Activated CD8-positive, alpha-beta T cell treated with anti-CD3 and anti-CD28 coated beads for 36 hours (primary cell): ENCODE measurements at places on chromosomes 13 and 19. TPM values are rescaled to one million over a fixed set of nuclear protein-coding genes. Genes with fewer than 3 reads are reported as not detected.

DNA sequence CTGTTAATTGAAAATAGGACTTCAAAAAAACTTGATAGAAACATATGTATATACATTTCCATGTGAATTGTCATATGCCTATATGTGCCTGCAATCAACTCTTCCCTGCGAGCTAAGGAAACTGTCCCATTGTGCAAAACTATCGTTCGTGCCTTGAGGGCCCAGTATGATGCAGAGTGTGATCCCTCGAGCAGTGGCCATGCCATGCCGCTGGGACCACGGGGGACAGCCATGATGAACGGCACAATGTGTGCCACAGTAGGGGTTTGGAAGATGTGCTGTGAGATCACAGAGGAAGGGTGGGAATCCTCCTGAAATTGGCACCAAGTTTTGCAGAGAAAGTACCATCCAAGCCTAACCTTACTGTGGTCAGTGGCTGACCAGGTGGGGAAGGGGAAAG lies 118.1 kb upstream of the SOX1 start:
- H3K27me3 ChIP-seq = peaks cover 1% of the 10 kb centered on the region
- no peak overlapping the region for H3K4me3 ChIP-seq
- H3K4me1 ChIP-seq = no peaks in the 10 kb centered on the region
- no peak for DNase-seq
- no peak overlapping the region for H3K27ac ChIP-seq

DNA sequence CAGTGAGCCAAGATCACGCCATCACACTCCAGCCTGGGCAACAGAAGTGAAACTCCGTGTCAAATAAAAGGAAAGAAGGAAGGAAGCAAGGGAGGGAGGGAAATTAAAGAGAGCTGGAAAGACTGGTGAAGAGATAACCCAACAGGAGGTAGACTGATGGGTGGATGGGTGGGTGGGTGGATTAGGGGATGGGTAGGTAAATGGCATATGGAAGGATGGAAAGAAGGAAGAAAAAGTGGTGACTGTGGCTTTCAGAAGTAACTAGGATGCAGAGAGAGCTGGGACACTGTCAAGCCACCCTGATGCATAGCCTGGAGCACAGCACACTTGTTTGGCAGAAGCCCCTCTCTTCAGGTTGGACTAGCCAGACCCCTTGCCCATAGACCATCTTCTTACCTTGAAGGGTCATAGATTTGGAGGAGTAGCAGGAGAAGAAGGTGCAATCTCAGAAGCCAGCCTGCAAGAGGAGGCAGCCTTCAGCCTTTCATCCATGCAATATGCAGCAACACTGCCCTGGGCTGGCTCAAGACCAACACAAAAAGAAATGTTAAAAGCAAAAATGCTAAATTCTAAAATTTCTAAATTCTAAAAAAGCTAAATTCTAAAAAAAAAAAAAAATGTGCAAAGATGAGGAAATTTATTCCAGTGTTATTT lies 5.1 kb downstream of the IQCN start:
- H3K36me3 ChIP-seq = no peaks in the 10 kb centered on the region
- peaks cover 2% of the 10 kb centered on the region for H3K4me1 ChIP-seq
- no peak overlapping the region for H3K4me3 ChIP-seq
- H3K27ac ChIP-seq = no peak overlapping the region
- DNase-seq = no peak

DNA sequence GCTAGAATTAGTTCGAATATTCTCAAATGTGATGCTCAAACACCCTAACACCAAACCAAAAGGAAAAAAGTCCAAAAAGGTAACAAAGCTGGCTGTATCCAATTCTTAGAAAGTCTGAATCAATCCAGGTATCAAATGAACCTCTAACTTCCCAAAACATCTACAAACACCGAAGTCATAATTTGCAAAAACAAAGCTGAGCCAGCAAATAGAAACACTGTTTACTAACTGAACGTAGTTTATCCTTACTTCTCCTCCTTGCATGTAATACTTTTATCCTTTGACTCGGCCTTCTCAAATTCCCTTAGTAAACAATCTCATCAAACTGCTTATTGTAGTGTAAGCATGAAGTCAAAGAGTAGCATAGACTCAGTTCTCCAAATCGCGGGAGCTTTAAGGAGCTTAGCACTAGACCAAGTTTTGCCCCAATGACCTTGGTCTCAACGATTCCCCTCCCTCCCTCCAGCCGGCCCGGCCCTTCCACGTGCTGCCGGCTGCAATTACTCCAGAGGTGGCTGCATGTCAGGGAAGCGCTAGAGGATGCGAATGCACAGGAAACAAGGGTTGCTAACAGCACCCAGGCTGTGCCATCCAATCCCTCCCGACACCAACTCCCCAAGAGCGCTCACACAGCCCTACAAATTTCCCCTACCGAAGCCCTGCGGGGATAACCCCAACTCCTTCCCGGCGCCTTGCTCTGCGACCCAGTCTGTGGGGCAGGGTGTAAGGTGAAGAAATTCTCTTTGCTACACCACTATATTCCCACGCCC lies 693 bp downstream of the XPO4 start:
- peak overlapping the region; percentile 84 for H3K4me3 ChIP-seq
- H3K27ac ChIP-seq = peak overlapping the region; percentile 82
- no peaks in the 10 kb centered on the region for H3K27me3 ChIP-seq
- DNase-seq = peak; percentile 24

GRCh38 chr19:49528211-49528771 lies 488 bp downstream of the RCN3 start:
- H3K27ac ChIP-seq = no peak overlapping the region
- no peak for DNase-seq
- H3K4me3 ChIP-seq = peak overlapping the region; percentile 64
- peaks cover 14% of the 10 kb centered on the region for H3K4me1 ChIP-seq
- no peaks in the 10 kb centered on the region for H3K27me3 ChIP-seq

Gene GRK1
- 0.07 TPM for total RNA-seq

Gene KCNJ14
- 1.3 TPM for total RNA-seq

DNA sequence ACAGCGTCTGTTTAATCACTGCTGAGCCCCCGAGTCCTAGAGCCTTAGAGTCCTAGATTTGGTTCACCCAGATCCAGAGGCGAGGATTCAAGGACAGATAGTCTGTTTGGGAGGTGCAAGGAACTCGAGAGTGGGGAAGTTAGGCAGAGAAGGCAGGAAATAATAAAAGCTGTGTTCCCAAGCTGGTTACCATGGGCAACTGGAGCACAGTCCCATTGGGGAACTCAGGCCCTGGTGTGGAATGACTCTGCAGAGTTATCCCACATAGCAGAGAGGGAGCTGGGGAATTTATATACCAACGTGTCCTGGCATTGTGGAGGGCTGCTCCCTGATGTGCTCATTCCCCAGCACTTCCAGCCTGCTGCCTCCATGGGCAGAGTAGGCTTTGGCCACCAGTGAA lies 9.7 kb downstream of the IGSF23 start:
- no peaks in the 10 kb centered on the region for H3K36me3 ChIP-seq
- peaks cover 3% of the 10 kb centered on the region for H3K27me3 ChIP-seq
- H3K4me3 ChIP-seq = no peak overlapping the region
- DNase-seq = no peak

- H3K4me3 ChIP-seq = no peak overlapping the region
- no peak overlapping the region for H3K27ac ChIP-seq
- H3K27me3 ChIP-seq = peaks cover 2% of the 10 kb centered on the region
- no peaks in the 10 kb centered on the region for H3K4me1 ChIP-seq
These were observed 260.9 kb downstream of the DCT start for GRCh38 chr13:94218537-94218936.

- no peak overlapping the region for H3K4me3 ChIP-seq
- no peak overlapping the region for H3K27ac ChIP-seq
- H3K4me1 ChIP-seq = no peaks in the 10 kb centered on the region
- H3K36me3 ChIP-seq = no peaks in the 10 kb centered on the region
- DNase-seq = no peak
- peaks cover 2% of the 10 kb centered on the region for H3K27me3 ChIP-seq
These were observed 353.3 kb upstream of the ZNF507 start for GRCh38 chr19:31991984-31992655.

Gene DCT
- total RNA-seq = not detected

DNA sequence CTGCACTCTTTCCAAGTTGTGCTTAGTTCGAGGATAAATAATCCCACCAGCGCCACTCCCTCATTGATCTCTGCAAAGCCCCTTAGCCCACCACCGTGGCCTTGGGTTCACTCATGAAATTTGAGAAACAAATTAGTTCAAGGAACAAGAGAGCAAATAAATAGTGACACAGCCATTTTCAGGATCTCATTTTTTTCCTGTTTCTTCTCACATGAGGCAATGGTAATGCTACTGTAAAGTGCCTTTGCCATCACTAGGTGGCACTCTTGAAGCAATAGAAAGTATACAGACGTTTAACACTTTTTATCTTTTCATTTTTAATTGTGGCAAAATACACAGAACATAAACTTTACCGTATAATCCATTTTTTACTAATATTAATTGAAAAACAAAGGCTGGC lies 76.8 kb upstream of the ZNF835 start:
- H3K4me1 ChIP-seq = no peaks in the 10 kb centered on the region
- DNase-seq = peak; percentile 4
- H3K27me3 ChIP-seq = no peaks in the 10 kb centered on the region
- peaks cover 6% of the 10 kb centered on the region for H3K36me3 ChIP-seq
- H3K27ac ChIP-seq = no peak overlapping the region

Gene HNRNPM
- 254 TPM for total RNA-seq

- H3K27me3 ChIP-seq = no peaks in the 10 kb centered on the region
- peak; percentile 65 for DNase-seq
- H3K4me3 ChIP-seq = no peak overlapping the region
- H3K27ac ChIP-seq = no peak overlapping the region
These were observed 75.9 kb downstream of the ESD start for GRCh38 chr13:46721054-46721453.

Gene CGB5
- total RNA-seq = not detected

Gene ZNF667
- total RNA-seq = 6.4 TPM

- H3K27me3 ChIP-seq = no peaks in the 10 kb centered on the region
- peak; percentile 98 for DNase-seq
- H3K27ac ChIP-seq = peak within 1 kb of the TSS; percentile 98
These were observed at the start of gene ZNF83 for GRCh38 chr19:52637718-52638585. TSS of gene ZNF83 (minus strand) at chr19:52638355.

Gene NHLRC3
- 17.5 TPM for total RNA-seq

GRCh38 chr19:42540071-42540553 lies 11.8 kb upstream of the CEACAM1 start:
- H3K4me1 ChIP-seq = no peaks in the 10 kb centered on the region
- H3K4me3 ChIP-seq = no peak overlapping the region
- H3K27ac ChIP-seq = no peak overlapping the region
- H3K36me3 ChIP-seq = no peaks in the 10 kb centered on the region

Gene PDX1
- not detected for total RNA-seq

GRCh38 chr13:33353210-33353609 lies 67.7 kb upstream of the STARD13 start:
- no peak overlapping the region for H3K4me3 ChIP-seq

GRCh38 chr13:113783966-113784644 lies 25.1 kb downstream of the TMEM255B start:
- peaks cover 10% of the 10 kb centered on the region for H3K27me3 ChIP-seq
- H3K36me3 ChIP-seq = no peaks in the 10 kb centered on the region
- peaks cover 3% of the 10 kb centered on the region for H3K4me1 ChIP-seq
- DNase-seq = no peak
- H3K4me3 ChIP-seq = no peak overlapping the region

Gene BRCA2
- 27.2 TPM for total RNA-seq

GRCh38 chr13:20363603-20364002 lies 131.5 kb upstream of the GJB6 start:
- H3K36me3 ChIP-seq = no peaks in the 10 kb centered on the region
- DNase-seq = no peak
- H3K4me1 ChIP-seq = peaks cover 4% of the 10 kb centered on the region
- no peak overlapping the region for H3K4me3 ChIP-seq
- no peaks in the 10 kb centered on the region for H3K27me3 ChIP-seq

Gene CAPS
- 2.1 TPM for total RNA-seq

Gene CRLF1
- total RNA-seq = not detected

GRCh38 chr13:34167347-34167746 lies 349.4 kb downstream of the RFC3 start:
- no peak for DNase-seq
- no peak overlapping the region for H3K27ac ChIP-seq
- no peak overlapping the region for H3K4me3 ChIP-seq
- no peaks in the 10 kb centered on the region for H3K4me1 ChIP-seq

- H3K27ac ChIP-seq = no peak overlapping the region
- H3K36me3 ChIP-seq = no peaks in the 10 kb centered on the region
- H3K27me3 ChIP-seq = no peaks in the 10 kb centered on the region
- H3K4me1 ChIP-seq = no peaks in the 10 kb centered on the region
- DNase-seq = no peak
These were observed 756.5 kb downstream of the SLITRK1 start for GRCh38 chr13:83125791-83126190.

GRCh38 chr13:34430294-34430693 lies 511.8 kb upstream of the NBEA start:
- no peak overlapping the region for H3K4me3 ChIP-seq
- no peak for DNase-seq
- H3K36me3 ChIP-seq = no peaks in the 10 kb centered on the region
- no peaks in the 10 kb centered on the region for H3K4me1 ChIP-seq
- no peaks in the 10 kb centered on the region for H3K27me3 ChIP-seq

Gene SLITRK5
- not detected for total RNA-seq

DNA sequence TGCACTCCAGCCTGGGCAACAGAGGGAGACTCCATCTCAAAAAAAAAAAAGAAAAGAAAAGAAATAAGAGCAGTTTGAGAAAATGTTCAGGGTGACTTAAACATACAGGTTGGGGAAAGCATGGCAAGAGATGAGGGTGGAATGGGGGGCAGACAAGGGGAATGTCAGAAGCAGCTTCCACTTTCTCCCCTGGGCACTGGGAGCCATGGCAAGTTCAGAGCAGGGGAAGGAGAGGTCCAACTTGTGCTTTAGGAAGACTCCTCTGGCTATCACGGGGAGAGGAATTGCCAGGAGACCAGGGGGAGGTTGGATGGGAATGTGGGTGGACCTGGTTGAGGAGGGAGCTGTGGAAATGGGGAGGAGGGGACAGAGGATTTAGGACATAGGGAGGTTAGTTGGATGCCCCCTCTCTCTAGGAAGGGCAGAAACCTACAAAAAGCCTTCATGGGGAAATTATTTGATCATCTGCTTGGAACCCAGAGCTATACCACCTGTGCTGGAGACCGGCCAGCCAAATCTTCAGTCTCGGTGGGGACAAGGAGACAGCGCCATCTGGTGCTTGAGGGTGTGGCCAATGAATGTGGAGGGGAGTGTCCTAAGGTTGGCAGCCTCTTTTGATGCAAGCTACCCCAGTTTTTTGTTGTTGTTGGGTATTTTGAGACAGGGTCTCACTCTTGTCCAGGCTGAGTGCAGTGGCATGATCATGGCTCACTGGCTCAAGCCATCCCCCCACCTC lies 7.3 kb upstream of the STRN4 start:
- peaks cover 8% of the 10 kb centered on the region for H3K4me1 ChIP-seq
- H3K4me3 ChIP-seq = no peak overlapping the region
- H3K27ac ChIP-seq = no peak overlapping the region
- H3K27me3 ChIP-seq = no peaks in the 10 kb centered on the region

- H3K27ac ChIP-seq = no peak overlapping the region
- no peak overlapping the region for H3K4me3 ChIP-seq
- no peak for DNase-seq
- H3K27me3 ChIP-seq = no peaks in the 10 kb centered on the region
These were observed 19.3 kb downstream of the ZNF583 start for GRCh38 chr19:56423276-56423984.

Gene GTF3A
- total RNA-seq = 278 TPM

GRCh38 chr13:41827507-41828213 lies 133.2 kb downstream of the VWA8 start:
- DNase-seq = no peak
- peaks cover 4% of the 10 kb centered on the region for H3K4me1 ChIP-seq
- H3K36me3 ChIP-seq = peaks cover 32% of the 10 kb centered on the region
- no peak overlapping the region for H3K27ac ChIP-seq
- H3K27me3 ChIP-seq = no peaks in the 10 kb centered on the region
- H3K4me3 ChIP-seq = no peak overlapping the region
